ENCODE measurements at places on chromosomes 2 and 18.

DNA sequence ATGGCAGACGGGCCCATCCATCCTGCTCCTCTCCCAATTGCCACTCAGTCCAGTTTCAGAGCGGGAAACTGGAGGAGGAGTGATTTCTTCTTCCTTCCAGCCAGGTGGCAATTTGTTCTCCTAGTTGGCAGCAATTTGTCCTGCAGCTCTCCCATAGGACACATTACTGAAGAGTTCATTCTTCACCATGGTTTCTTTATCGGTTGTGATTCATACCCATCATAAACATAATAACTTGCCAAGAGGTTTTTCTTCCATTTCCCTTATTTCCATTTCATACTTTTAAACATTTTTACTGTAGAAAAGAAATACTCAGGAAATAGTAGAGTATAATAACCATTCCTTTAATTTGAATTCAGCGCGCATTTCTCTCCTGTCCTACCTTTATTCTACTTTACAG, 377.9 kb upstream of the RAB12 start:
- no peak for DNase-seq

DNA sequence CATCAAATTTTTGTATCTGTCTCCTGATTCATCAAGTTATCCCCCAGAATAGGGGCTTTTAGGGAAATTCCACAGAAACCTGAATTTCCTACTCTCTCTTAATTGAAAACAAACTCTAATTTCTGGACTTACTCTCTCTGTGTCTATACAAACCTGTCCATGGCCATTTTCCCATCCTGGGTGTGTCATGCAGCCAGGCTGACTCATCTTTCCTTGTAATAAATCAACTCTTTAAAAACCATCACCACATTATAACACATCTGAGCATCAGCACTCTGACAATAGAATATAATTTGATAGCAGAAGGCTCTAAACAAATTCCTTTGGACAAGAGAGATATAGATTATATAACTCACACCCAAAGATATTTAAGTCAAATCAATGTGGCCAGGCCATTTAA, 610.2 kb downstream of the DCC start:
- DNase-seq: no peak

- DNase-seq: no peak
These were observed 164.1 kb downstream of the FHOD3 start for GRCh38 chr18:36461551-36461987.

DNA sequence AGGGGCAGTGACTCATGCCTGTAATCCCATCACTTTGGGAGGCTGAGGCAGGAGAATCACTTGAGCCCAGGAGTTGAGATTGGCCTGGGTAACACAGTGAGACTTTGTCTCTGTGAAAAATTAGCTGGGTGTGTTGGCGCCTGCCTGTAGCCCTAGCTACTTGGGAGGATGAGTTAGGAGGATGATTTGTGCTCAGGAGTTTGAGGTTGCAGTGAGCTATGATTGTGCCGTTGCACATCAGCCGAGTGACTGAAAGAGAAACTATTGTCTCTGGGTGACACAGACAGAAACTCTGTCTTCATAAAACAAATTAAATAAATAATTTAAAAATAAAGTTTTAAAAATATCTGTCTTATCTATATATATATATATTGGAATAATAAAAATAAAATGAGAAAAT, 1844.6 kb upstream of the PIK3C3 start:
- DNase-seq: no peak

- DNase-seq: no peak
These were observed 9.6 kb downstream of the TET3 start for GRCh38 chr2:73994178-73994831.

DNA sequence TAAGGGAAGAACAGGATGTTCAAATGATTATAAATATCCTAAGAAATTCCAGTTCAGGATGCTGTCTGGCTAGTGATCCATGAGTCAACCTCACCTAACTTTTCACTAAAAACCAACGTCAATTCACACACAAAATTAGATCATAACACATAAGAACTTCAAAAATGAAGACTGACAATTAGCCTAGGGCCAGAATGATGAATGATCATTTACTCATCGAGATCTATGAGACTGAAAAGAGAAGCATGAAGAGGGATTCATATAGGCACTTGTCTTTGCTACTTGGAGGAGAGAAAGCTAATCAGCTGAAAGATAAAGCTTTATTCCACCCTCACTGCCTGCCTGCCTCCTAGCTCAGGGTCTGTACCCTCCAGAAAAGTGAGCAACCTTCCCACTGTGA, 29.8 kb downstream of the ADD2 start:
- DNase-seq: no peak

DNA sequence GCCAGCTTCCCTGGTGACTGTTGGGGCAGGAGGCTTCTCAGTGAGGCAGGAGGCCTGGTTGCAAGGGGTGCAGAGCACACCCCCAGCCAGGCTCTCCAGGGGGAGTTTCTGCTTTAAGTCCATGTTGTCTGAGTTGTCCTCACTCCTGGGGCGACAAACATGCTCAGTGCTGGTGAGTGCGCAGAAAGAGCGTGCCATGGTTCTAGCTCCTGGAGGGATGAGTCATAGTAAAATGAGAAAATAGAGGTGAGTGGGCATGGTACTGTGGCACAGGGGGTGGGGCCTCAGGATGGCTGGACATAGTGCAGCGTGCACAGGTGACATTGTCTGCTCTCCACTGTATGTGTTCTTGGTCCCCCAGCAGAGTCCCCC, 457.2 kb upstream of the HS6ST1 start:
- no peak for DNase-seq

DNA sequence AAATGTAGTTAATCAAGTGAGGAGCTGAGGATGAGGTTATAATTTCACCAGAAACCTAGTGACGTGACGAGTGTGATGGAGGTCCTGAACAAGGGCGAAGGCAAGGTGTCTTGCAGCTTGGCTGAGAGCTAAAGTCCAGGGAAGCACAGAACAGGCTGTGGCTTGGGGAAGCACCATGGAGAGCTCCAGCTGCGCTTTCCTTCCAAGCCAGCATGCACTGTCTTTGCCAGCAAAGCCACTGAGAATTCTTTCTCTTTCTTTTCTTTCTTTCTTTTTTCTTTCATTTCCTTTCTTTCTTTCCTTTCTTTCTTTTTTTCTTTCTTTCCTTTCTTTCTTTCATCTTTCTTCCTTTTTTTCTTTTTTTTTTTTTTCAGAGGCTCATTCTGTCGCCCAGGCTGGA, 239.3 kb downstream of the FBXO15 start:
- no peak for DNase-seq

DNA sequence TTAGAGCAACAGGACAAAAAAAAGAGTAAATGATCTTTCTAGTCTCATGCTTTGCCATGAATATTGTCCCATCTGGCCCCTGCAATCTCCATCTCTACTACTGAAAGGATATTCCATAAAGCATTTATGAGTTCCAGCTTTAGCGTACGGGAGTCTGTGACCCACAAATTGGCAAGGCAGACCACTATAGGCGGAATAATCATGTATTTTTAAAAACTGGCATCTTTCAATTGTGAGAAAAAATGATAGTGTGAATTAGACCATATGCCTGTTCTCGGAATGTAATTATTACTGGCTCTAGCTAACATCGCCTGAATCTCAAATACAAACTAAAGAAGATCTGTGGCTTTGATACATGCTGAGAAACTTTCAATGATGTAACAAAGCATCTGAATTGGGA, 738.1 kb upstream of the NXPH2 start:
- DNase-seq: no peak

DNA sequence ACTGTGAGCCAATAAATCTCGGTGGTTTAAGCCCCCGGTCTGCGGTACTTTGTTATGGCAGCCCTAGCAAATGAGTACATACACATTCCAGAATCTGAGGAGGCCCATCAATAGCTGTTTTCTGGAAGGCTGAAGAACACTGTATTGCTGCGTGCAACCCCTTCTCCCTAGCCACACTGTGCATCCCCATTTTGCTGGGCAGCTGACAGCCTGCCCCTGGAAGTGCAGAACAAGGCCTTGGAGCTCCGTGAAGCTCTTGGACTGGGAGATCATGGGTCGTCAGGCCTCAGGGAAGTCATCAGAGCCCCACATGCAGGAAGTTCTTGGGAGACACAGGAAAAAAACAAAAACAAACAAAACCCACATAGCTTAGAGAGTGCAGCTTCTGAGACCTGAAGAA, 90.6 kb upstream of the ST6GAL2 start:
- DNase-seq: no peak

GRCh38 chr2:74383254-74383653, 3.1 kb upstream of the DCTN1 start:
- DNase-seq: no peak

DNA sequence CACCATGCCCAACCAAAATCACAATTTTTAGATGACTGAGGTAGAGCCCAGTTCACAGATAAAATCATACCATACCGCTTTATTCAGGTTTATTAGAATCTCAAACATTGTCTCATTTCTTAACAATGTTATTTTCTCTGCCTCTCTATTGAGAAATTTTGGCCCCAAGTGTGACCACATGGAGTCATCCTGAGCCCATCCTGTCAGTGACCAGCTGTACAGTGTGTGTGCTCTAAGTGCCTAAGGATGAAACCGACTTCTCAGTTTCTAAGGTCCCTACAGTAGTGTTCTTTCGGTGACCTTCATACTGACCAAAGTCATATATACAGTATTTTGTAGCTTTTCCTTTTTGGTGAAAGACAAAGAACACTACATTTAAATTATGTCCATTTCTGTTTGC, 123.7 kb upstream of the MSTN start:
- DNase-seq: no peak

DNA sequence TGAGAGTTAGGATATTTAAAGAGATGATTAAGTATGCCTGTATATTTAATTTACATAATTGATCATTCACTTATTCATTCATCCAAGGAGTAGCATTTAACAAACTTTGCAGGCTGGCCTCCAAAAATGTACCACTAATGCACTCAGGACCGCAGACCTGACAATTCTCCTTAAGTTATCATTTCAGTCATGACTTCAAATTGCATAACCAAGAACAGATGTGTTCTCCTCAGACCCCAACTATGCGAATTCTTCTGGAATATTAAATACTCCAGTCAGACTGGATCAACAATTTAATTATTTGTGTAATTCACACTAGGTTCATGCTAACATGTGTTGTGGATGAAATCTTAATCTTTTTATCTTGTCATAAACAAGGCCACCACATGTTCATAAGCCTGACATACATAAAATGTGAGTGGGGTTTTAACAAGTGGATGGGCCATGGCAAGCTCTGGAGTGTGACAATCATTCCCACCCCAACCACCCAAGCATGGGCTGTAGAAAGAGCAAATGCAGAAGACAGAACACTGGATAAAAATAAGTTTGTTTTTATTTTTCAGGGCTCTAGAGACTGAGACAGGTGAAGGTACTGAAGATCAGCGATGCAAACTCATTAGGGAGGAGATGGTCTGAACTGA, 3.2 kb downstream of the REG1B start:
- no peak for DNase-seq

DNA sequence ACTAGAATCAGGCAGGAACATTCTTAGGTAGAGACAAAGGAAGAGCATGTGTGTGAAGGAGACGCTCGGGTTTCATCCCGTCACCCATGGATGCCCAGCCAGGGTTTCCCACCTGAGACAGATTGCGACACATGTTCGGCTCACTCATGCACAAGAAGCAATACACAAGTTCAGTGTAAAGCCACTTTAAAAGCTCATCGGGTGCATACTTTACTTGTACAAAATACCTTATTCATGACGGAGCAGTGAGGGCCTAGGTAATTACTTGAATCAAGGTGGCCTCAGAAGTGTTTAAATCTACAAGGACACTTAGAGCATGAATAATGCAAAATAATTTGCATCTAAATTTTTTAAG, 42.0 kb downstream of the ZEB2 start:
- DNase-seq: no peak

DNA sequence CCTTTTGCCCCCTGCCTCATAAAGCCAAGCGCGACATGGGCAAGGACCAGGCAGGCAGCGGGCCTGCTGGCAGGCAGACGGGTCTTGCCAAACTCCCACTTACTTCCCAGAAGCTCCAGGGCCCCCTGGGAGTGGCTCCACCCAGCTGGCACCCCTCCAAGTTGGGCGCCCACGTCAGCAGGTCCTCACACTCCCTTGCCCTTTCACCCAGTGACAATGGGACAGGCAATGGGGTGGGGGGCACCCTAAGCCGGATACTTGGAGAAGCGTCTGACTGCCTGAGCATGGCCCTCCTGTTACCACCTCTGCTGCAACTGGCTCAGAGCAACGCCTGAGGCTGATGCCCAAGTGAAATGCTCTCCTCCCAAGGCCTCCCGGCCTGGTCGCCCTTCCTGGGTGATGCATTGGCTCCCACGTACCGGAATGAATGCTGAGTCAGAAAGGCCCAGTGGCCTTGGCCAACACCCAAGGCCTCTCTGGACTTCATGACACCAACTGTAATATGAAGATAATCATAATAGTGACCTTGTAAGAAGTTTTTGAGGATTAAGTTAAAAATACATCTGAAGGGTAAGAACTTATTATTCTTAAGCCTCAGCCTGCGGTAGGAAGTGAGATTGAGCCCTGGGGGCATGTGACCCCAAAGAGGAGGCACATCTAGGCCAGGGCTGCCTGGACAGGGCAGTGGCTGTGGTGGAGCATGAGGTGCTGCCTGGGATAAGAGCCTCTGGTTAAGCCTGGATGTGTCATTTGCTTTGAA, 31.6 kb downstream of the KCNK3 start:
- no peak for DNase-seq

DNA sequence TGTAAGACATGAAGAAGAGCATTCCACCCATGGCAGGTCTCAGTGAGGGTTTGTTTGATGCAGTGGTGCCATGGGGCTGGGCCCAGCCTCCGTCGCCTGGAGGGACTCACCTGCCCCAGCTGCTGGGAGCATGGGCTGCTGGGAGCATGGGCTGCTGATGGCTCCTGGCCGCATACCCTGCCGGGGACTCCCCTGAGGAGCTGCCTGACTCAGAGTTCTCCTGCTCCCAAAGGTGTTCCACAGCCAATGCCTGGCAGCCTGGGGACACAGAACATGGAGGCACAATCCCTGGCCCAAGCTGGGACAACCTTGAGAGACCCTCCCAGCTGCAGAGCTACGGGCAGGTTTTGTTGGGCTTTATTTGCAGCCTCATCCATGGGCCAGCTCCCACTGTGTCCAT, 108.4 kb downstream of the COPS8 start:
- DNase-seq: no peak

- DNase-seq: no peak
These were observed 47.2 kb downstream of the DYSF start for GRCh38 chr2:71500426-71501079.

DNA sequence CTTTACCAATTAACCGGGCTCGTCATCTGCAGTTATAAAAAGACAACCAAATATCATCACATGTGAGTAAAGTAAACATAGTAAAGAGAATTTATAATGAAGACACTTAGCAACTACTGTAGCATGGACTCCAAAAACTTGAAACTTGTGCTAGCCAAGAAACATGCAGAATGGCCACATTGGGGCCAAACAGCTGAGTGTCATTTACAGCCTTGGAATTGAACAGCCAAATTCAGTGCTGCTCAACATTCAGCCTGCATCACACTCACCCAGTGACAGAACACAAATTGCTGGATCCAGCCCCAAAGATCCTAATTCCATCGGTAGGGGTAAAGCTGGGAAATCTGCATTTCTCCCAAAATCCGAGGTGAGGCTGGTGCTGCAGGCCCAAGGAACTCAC, 224.8 kb upstream of the GYPC start:
- no peak for DNase-seq

GRCh38 chr2:875687-876615, 74.7 kb upstream of the SNTG2 start:
- no peak for DNase-seq

- no peak for DNase-seq
These were observed 44.6 kb downstream of the IRS1 start for GRCh38 chr2:226754821-226755604.
